CD4-positive, alpha-beta memory T cell (primary cell): ENCODE measurements at places on chromosomes 13 and 19.

GRCh38 chr19:17415121-17415520 lies 4.7 kb upstream of the MVB12A start:
- no peak for DNase-seq
- peaks cover 30% of the 10 kb centered on the region for H3K36me3 ChIP-seq
- H3K4me3 ChIP-seq, result no peak overlapping the region
- H3K27ac ChIP-seq, result no peak overlapping the region
- peaks cover 8% of the 10 kb centered on the region for H3K4me1 ChIP-seq
- no peaks in the 10 kb centered on the region for H3K27me3 ChIP-seq

DNA sequence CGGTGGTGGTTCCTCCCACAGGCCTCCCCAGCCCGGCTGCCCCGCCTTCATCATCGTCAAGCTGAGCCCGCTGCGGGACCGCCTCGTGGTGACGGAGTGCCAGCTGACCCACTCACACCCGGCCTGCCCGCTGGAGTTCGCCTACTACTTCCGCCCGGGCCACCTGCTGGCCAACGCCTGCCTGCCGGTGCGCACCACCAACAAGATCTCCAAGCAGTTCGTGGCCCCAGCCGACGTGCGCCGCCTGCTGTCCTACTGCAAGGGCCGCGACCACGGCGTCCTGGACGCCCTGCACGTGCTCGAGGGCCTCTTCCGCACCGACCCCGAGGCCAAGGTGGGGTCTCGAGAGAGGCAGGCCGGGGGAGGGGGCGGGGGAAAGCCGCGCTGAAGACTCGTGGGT lies 12.0 kb downstream of the ZSWIM9 start:
- no peaks in the 10 kb centered on the region for H3K4me1 ChIP-seq
- H3K36me3 ChIP-seq, result no peaks in the 10 kb centered on the region
- DNase-seq, result no peak

GRCh38 chr19:39090881-39091280 lies 6.7 kb downstream of the ACP7 start:
- no peaks in the 10 kb centered on the region for H3K36me3 ChIP-seq
- H3K27ac ChIP-seq, result no peak overlapping the region
- H3K4me3 ChIP-seq, result no peak overlapping the region

- no peak overlapping the region for H3K27ac ChIP-seq
- DNase-seq, result no peak
- H3K36me3 ChIP-seq, result no peaks in the 10 kb centered on the region
- H3K4me3 ChIP-seq, result no peak overlapping the region
Observed at GRCh38 chr19:1349211-1349610, 34.5 kb upstream of the NDUFS7 start.

GRCh38 chr19:42189133-42189532 lies 28.3 kb downstream of the DEDD2 start:
- peaks cover 59% of the 10 kb centered on the region for H3K4me1 ChIP-seq
- H3K4me3 ChIP-seq, result no peak overlapping the region
- DNase-seq, result no peak
- no peak overlapping the region for H3K27ac ChIP-seq
- no peaks in the 10 kb centered on the region for H3K27me3 ChIP-seq

DNA sequence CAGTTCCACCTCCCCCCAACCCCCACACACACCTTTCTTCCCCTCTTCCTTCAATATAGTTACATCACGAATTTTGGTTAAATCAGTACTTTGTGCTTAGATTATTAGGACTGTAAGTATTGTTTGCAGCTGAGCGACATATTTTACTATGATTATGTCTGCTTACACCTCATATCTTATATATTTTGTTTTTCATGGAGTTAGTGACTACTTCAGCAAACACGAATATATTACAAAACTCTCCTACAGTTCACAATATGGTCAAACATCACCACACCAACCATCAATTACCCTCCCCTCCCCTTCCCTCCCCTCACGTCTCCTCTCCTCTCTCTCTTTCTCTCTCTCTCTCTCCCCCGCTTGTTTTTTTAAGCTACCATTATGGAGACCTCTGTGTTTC lies 152.9 kb downstream of the TBC1D4 start:
- no peaks in the 10 kb centered on the region for H3K27me3 ChIP-seq
- DNase-seq, result no peak
- H3K4me1 ChIP-seq, result peaks cover 13% of the 10 kb centered on the region

DNA sequence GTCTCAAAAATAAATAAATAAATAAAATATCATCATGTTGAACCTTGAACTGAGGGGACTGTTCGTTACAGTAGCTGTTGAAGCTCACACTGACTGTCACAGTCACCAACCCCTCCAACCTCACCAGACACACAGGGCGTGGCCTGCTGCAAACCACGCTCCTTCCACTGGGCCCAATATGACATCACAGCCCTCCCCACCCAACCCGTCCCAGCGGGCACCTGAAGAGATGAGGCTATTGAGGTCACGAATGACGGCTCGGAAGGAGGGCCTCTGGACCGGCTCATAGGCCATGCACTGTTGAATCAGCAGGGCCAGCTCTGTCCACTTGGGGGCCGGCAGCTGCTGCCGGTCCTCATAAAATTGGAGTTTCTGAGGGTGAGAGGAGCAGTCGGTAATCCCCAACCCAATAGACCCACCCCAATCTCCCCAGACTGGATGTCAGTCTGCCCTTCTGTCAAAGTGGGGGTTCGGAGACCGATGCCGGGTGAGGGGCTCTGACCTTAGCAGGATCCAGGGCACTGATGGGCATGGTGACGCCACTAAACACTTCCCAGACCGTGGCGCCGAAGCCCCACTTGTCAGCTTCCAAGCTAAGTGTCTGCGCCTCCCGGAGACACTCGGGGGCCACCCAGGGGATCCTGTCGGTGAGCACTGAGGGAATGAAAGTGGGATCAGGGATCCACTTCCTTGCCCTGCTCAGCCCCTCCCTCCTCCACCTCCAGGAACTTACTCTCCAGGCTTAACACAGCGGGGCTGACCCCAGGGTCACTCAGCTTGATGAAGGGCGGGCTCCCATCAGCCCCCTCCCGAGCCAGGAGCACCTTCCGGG lies 13.2 kb downstream of the JAK3 start:
- no peaks in the 10 kb centered on the region for H3K4me1 ChIP-seq
- H3K27ac ChIP-seq, result no peak overlapping the region
- H3K36me3 ChIP-seq, result peaks cover 78% of the 10 kb centered on the region
- H3K4me3 ChIP-seq, result no peak overlapping the region
- H3K27me3 ChIP-seq, result no peaks in the 10 kb centered on the region
- peak; percentile 42 for DNase-seq

GRCh38 chr13:75175575-75175974 lies 306.4 kb downstream of the TBC1D4 start:
- H3K27ac ChIP-seq, result no peak overlapping the region
- no peak for DNase-seq
- no peaks in the 10 kb centered on the region for H3K36me3 ChIP-seq
- H3K4me3 ChIP-seq, result no peak overlapping the region
- no peaks in the 10 kb centered on the region for H3K4me1 ChIP-seq

DNA sequence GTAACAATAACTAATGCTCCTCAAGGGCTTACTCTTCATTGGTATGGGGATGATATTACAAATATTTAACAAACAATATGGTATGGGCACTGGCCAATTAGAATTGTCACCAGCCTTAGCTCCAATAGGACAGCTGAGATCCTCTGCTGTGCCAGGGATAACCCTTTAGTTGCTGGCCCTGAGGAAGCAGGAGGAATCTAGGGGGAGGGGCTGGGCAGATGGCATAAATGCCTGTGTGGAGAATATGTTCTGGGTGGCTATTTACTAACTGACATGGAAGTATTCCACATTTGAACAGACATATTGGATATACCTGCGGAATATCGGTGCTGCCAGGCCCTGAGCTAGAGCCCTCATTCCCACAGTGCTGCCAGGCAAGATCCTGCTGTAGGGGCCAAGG lies 16.6 kb upstream of the LRCH1 start:
- no peaks in the 10 kb centered on the region for H3K4me1 ChIP-seq
- DNase-seq, result no peak
- no peak overlapping the region for H3K4me3 ChIP-seq
- H3K27ac ChIP-seq, result no peak overlapping the region
- H3K27me3 ChIP-seq, result no peaks in the 10 kb centered on the region
- no peaks in the 10 kb centered on the region for H3K36me3 ChIP-seq

GRCh38 chr13:29936051-29936813 lies 85.8 kb upstream of the UBL3 start:
- peak overlapping the region; percentile 59 for H3K27ac ChIP-seq
- H3K4me3 ChIP-seq, result peak overlapping the region; percentile 82
- H3K4me1 ChIP-seq, result peaks cover 67% of the 10 kb centered on the region
- no peaks in the 10 kb centered on the region for H3K27me3 ChIP-seq
- no peaks in the 10 kb centered on the region for H3K36me3 ChIP-seq

- H3K27ac ChIP-seq, result no peak overlapping the region
- H3K4me3 ChIP-seq, result no peak overlapping the region
- peaks cover 16% of the 10 kb centered on the region for H3K4me1 ChIP-seq
- peaks cover 35% of the 10 kb centered on the region for H3K27me3 ChIP-seq
Observed at GRCh38 chr19:53906211-53907192, 2.6 kb upstream of the CACNG7 start.

- H3K27me3 ChIP-seq, result no peaks in the 10 kb centered on the region
- no peak overlapping the region for H3K4me3 ChIP-seq
- no peaks in the 10 kb centered on the region for H3K4me1 ChIP-seq
- no peak overlapping the region for H3K27ac ChIP-seq
- no peak for DNase-seq
- H3K36me3 ChIP-seq, result no peaks in the 10 kb centered on the region
Observed at GRCh38 chr19:46251416-46251815, 21.9 kb downstream of the IGFL1 start.

DNA sequence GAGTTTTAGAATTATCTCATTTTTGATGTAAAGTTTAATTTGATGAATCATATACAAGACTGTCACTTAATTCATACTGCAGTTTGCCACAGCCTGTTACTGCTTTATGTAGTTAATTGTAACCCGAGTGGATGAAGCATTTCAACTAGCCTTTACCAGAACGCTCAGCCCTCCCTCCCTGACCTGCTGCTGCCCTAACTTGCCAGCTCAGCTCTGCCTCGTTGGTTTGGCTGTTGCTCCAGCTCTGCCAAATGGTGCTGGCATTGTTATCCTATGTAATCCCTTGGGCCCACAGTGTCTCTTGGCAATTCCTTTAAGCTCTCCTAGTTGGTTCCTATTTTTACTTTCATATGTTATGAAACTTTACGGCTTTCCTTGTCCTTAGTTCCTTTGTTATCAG lies 113.3 kb downstream of the LMO7 start:
- H3K36me3 ChIP-seq, result no peaks in the 10 kb centered on the region
- no peaks in the 10 kb centered on the region for H3K27me3 ChIP-seq
- no peak for DNase-seq
- H3K4me1 ChIP-seq, result no peaks in the 10 kb centered on the region
- H3K4me3 ChIP-seq, result no peak overlapping the region

GRCh38 chr13:43088093-43088511 lies 64.7 kb downstream of the DNAJC15 start:
- no peaks in the 10 kb centered on the region for H3K36me3 ChIP-seq
- H3K27ac ChIP-seq, result peak overlapping the region; percentile 37
- no peaks in the 10 kb centered on the region for H3K27me3 ChIP-seq

DNA sequence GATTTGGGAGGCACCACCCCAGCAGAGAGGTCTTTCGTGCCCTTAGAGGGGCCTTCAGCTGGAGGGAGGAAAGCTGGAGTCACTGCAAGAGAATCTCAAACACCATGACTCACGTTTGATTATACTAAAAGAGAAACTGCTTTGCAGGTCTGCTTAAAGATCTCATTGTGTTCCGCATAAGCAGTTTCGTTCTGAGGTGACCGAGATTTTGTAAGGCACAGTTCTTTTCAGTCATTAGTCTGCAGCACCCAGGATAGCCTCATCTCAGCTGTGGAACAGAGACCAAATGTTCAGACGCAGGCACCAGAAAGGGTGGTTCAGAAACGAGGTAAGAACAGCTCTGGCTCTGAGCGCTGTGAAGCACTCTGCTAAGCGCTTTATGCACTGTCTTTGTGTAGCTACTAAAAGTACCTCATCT lies 71.2 kb upstream of the GTF3A start:
- peaks cover 5% of the 10 kb centered on the region for H3K4me1 ChIP-seq
- DNase-seq, result no peak
- no peaks in the 10 kb centered on the region for H3K27me3 ChIP-seq
- no peak overlapping the region for H3K27ac ChIP-seq
- no peaks in the 10 kb centered on the region for H3K36me3 ChIP-seq

GRCh38 chr19:41610789-41611188 lies 16.1 kb downstream of the CEACAM4 start:
- no peaks in the 10 kb centered on the region for H3K4me1 ChIP-seq
- DNase-seq, result no peak
- H3K27ac ChIP-seq, result no peak overlapping the region
- no peak overlapping the region for H3K4me3 ChIP-seq
- no peaks in the 10 kb centered on the region for H3K36me3 ChIP-seq

GRCh38 chr13:96851856-96852445 lies 142.3 kb downstream of the OXGR1 start:
- H3K4me1 ChIP-seq, result no peaks in the 10 kb centered on the region
- H3K27ac ChIP-seq, result no peak overlapping the region
- H3K36me3 ChIP-seq, result no peaks in the 10 kb centered on the region
- no peak overlapping the region for H3K4me3 ChIP-seq

- DNase-seq, result peak; percentile 76
- no peaks in the 10 kb centered on the region for H3K27me3 ChIP-seq
- peaks cover 15% of the 10 kb centered on the region for H3K36me3 ChIP-seq
- H3K4me3 ChIP-seq, result peak overlapping the region; percentile 80
Observed at GRCh38 chr19:6736169-6736916, 1.0 kb downstream of the GPR108 start.

DNA sequence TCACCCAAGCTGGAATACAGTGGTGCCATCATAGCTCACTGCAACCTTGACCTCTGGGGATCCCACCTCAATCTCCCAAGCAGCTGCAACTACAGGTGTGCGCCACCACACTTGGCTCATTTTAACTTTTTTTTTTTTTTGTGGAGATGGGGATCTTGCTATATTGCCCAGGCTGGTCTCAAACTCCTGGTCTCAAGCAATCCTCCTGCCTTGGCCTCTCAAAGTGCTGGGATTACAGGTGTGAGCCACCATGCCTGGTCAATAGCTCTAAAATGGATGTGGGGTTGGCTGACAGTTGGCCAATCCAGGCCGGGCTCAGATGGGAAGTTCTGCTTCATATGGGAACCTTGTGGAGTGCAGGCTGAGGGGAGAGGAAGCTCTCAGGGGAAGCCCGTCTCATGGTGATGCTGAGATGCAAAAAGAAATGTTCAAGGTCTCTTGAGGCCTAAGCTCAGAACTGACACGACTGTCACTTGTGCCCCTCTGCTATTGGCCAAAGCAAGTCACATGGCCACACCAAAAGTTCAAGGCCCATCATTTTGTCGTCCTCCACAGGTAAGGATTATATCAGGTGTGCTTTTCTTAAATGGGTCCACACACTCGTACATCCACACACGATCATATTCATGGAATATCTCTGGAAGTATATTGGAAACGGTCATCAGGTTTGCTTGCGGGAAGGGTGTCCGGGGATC lies 6.8 kb upstream of the KLC3 start:
- H3K27me3 ChIP-seq, result no peaks in the 10 kb centered on the region
- H3K4me3 ChIP-seq, result no peak overlapping the region
- no peak overlapping the region for H3K27ac ChIP-seq

GRCh38 chr19:18093439-18094161 lies 4.0 kb upstream of the MAST3 start:
- H3K27ac ChIP-seq, result no peak overlapping the region
- peaks cover 60% of the 10 kb centered on the region for H3K4me1 ChIP-seq
- H3K4me3 ChIP-seq, result no peak overlapping the region
